Stimulated activated CD4-positive, alpha-beta T cell treated with anti-CD3 and anti-CD28 coated beads, Interleukin-15, amount 100 ng/mL, for 48 hours (primary cell): ENCODE measurements at places on chromosomes 1 and 21.

DNA sequence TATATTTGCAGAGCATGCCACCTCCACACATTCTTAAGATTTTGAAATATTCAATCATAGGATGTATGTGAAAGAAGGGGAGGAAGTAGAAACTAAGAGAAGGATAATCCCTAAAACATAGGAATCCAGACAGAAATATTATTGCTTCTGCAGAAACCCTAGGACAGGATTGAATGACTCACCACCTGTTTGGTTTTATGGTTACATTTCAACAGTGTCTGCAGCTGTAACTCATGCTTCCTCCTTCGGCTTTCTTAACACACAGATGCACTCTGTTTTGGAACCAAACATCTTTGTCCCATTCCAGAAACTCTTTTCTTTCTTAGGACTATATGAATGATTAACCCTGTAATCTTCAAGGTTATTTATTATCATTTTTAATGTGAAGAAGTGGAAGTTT, 20.7 kb downstream of the RGS7 start:
- DNase-seq: no peak

DNA sequence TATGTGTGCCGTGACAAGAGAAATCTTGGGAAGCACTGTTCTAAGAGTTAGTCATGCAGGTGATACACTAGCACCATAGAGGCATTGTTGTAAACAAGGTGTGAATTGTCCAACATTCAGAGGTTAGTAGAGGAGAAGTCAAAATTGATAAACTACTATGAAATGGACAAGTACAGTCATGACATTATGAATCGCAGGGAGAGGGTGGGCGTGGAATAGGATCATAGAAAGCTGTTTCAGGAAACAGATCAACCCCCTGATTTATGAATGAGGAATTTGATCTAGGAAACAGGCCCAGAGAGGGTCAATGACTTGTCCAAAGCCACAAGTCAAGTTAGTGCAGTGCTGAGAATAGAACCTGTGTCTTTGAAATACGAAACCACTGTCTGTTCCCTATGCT, 58.5 kb upstream of the LAX1 start:
- DNase-seq: no peak

DNA sequence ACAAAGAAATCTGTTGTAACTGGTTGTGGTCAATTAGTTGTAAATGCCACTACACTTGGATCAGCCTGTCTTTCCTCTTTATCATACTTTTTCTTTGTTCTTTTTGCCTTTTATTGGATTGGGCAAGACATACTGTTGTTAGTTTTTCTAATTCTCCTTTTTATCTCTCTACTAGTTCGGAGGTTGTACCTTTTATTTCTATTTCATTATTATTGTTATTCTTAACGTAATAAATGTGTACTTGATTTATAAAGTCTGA, 59.2 kb downstream of the IVNS1ABP start:
- no peak for DNase-seq

GRCh38 chr1:41804176-41804575, 114.5 kb downstream of the HIVEP3 start:
- DNase-seq: no peak

GRCh38 chr1:204150702-204151551, 917 bp downstream of the ETNK2 start:
- DNase-seq: no peak

- no peak for DNase-seq
Observed at GRCh38 chr1:55955016-55955621, 624.2 kb downstream of the PLPP3 start.
